ENCODE measurements at places on chromosomes 13 and 19.

DNA sequence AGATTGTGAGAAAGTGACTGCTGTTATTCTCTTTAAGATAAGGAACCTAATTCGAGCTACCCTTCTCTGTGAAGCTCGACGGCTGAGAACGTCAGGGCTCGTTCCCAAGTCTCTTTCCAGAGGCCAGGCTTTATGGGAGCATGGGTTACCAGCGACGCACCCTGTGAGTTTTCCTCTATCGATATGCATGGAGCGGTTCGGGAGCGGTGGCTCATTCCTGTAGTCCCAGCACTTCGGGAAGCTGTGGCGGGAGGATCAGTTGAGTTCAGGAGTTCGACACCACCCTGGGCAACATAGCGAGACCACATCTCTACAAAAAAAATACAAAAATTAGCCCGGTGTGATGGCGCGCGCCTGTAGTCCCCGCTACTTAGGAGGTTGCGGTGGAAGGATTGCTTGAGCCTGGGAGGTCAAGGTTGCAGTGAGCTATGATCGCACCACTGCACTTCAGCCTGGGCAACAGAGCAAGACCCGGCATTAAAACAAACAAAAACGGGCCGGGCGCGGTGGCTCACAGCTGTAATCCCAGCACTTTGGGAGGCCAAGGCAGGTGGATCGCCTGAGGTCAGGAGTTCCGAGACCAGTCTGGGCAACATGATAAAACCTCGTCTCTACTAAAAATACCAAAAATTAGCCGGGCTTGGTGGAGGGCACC lies 681 bp upstream of the ZNF606 start:
- no peak for DNase-seq

DNA sequence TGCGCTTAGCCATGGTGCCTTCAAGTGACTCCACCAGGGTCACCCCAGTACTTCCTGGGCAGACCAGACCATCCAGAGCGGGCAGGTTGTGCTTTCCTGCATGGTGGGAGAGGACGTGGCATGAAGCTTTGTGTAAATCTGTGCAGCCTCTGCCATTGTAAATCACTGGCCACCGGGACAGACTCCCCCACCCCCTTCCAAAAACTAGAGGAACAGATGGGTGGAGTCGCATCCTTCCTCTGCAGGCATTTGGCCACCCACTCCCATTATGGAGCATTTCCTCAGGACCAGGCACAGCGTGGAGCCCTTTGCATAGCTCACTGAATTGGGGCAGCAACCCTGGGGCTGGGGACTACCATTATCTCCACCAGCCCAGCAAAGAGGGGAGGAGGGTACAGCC lies 8.2 kb downstream of the BCKDHA start:
- DNase-seq: no peak

DNA sequence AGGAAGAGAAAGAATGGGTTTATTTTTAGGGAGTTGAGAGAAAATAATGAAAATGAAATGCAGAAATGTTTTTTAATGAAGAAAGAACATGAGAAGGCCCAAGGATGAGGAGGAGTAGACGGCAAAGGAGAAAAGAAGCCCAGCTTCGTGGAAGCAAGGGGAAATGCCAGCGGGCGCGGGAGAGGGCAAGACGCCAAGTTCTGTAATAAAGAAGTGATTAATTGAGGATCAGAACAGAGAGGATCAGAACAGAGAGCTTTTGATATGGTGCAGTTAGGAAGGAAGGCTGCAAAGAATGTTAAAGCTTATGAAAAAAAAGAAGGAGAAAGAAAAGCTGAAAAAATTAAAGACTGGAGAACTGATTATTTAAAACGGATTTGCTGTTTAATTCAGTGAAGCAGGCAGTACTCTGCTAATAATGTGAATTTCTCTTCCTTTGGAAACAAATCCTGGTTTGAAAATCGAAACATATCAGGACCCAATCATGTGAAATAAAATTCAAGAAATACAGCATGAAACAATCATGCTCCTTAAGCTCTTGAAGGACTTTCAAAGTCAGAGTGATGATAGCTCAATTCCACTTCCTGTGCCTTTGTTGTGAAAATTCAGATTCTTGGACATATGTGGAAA lies 99.3 kb upstream of the SOX1 start:
- peak; percentile 24 for DNase-seq

DNA sequence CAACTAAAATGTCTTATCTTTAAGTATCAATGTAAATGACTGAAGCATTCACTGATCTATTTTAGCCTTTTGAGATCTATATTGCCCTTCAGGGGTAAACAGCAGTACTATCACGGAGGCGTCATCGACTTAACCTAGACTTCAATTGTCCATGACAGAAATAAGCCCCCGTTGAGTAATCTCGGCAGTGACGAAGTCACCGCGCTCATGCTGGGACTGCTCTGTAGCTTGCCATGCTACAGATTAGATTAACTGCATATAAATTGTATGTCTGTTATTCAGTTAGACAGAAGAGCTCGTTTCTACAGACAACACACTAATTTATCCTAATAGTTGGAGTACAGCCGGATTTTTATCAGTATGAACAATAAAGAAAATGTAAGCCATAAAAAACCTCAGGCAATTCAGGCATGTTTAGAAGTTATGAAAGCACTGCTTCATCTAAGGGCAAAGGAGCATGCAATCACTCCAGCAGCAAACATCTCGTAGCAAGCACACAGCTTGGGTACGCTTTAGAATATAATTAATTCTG lies 56.6 kb downstream of the TUBGCP3 start:
- no peak for DNase-seq

- no peak for DNase-seq
Measured at GRCh38 chr13:108166078-108166477, 49.3 kb downstream of the LIG4 start.

- peak; percentile 97 for DNase-seq
Measured at GRCh38 chr19:56477429-56478338, 539 bp upstream of the ZNF667 start.

DNA sequence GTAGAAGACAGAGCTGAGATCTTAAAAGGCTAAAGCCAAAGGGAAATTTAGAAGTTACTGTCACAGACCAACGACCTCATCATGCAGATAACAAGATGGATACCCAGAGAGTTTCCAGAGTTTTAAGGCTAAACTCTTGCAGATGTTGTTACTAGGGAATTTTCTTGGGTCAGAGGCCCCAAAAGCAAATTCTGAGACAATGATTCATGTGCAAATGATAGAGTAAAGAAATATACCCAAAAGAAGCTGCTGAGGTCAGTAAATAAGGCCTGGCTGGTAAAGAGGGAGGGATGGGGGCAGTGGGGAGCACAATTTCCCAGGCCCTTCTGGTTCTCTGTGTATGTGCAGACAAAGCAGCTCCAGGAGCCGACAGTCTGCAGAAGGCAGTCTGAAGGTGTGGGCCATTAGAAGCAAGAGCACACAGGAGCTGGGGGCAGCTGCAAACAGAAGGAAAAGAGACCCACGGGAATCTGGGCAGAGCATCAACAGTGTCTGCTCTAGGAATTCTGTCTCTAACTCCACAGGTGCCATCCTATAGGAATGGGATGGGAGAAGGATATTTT lies 330.8 kb downstream of the TBC1D4 start:
- DNase-seq: no peak

DNA sequence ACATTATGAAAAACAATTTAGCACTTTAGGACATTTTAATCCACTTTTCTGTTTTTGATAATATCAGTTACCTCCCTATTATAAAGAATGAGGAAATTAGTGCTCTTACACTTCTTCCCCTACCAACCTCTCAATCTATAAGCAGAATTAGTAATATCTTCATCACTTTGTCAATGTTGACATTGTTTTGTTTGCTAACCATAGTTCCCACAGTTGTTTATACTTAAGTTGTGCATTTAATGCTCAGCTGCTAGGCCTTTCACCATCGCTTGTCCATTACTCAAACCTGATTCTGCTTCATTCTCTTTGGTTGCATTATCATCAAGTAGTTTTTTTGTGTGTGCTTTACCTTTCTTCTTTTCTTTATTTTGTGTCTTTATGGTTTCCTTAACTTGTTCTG lies 132.1 kb downstream of the CDK8 start:
- no peak for DNase-seq

DNA sequence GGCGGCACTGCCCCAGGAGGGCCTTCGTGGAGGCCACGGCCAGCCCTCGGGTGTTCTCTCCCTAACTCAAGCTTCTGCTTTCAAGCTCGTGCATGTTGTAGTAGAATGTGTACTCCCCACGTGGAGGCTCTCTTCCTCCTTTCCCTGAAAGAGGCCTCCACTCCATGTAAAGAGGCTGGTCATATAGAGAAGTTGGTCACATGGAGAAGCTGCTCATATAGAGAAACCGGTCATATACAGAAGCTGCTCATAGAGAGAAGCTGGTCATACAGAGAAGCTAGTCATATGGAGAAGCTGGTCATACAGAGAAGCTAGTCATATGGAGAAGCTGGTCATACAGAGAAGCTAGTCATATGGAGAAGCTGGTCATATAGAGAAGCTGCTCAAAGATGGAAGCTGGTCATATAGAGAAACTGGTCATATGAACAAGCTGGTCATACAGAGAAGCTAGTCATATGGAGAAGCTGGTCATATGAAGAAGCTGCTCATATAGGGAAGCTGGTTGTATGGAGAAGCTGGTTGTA lies 152.5 kb downstream of the COL4A1 start:
- no peak for DNase-seq

GRCh38 chr13:100130092-100130491 lies 41.2 kb downstream of the PCCA start:
- DNase-seq: no peak

DNA sequence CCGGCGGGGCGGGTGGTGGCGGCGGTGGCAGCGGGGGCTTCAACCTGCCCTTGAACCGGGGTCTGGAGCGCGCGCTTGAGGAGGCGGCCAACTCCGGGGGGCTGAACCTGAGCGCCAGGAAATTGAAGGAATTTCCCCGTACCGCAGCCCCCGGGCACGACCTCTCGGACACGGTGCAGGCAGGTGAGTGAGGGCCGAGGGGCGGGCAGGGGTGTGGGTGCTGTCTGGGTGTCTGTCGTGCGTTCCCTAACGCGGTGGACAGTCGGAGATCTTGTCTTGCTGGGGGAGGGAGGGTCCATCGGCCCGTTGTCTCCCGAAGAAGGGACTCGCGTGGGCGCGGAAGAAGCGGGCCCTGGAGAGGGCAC lies 533 bp downstream of the LRCH1 start:
- no peak for DNase-seq

DNA sequence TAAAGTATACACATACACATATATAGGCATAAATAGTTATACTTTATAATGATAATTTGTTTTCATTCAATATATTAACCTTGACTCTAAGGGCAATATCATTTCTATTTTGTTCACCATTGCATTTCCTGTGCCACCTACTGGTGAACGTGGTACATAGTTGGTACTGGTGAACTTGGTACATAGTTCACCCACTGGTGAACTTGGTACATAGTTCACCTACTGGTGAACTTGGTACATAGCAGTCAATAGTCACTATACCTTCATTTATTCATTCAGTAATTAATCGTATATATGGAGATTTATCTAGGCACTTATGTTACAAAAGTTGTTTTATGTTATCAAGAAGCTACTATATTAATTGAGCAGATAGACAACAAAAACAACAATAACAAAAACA lies 172.6 kb upstream of the ATXN8OS start:
- DNase-seq: no peak

GRCh38 chr19:18604820-18605159 lies 1.8 kb downstream of the CRLF1 start:
- no peak for DNase-seq

DNA sequence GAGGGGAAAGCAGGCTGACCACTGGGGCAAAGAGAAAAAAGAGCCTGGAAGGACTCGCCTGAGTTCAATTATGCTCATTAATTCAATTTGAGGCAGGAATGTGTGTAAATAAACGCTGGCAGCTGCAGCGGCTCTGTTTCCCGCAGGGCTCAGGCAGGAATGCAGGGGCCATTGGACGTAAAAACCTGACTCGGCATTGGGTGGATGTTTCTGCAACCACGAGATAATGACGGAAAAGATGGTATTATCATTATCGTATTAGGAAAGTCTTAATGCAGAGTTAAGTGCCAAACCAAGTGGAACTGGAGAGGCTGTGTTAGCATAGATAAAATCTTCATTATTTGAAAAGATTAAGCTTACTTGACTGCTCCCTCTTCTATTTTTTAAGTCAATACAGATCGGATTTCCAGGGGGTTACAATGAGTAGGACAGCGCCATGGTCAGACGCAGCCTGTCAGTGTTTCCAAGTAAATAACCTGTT lies 169.8 kb downstream of the SHISA2 start:
- DNase-seq: no peak

DNA sequence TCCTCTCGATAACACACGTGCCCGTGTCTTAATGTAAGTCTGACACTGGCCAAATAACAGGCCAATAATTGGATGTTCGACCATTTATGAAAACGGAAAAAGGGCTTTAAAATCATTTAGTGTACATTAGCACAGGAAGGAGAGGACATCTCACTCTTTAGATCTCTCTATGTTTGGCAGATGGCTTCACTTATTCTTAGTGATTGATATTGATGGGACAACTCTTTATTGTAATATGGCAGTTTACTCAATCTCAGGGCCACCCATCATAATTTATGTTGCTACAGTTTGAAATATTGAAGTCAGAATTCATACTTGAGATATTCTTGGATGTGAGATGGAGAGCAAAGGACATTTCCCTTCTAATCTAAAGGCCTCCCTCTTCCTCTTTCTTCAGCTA lies 430.7 kb upstream of the ARGLU1 start:
- DNase-seq: no peak

DNA sequence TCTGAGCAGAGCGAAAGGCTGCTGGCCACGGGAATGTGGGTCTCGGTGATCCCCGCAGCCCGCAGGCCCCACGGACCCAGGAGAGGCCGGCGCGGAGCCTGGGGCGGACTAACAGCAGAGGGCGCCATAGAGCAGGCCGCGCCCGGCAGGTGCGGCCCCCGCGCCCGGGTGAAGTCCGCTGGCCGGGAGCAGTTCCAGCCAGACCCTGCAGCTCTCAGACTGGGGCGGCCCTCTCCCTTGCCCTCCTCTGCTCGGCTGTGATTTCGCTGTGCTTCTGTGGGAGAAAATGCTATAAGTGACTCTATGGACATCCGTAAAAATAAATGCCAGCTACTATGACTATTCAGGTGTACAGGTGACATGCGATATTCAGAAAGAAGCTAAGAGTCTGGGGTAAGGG lies 37.7 kb downstream of the GSX1 start:
- DNase-seq: no peak

GRCh38 chr13:109157275-109157674 lies 527.9 kb downstream of the MYO16 start:
- DNase-seq: no peak

- no peak for DNase-seq
Measured at GRCh38 chr13:71714802-71715375, 152.1 kb downstream of the DACH1 start.

DNA sequence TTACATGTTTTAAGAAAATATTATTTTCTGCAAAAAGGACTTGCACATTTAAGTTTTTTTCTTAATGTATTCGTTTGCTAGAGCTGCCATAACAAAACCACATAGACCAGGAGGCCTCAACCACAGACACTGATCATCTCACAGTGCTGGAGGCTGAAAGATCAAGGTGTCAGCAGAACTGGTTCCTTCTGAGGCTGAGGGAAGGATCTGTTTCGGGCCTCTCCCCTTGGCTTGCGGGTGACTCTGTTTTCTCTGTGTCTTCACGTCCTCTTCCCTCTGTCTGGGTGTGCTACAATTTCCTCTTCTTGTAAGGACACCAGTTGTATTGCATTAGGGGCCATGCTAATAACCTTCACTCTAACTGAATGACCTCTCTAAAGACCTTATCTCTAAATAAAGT lies 364.2 kb downstream of the IRS2 start:
- no peak for DNase-seq

Data from C1 segment of cervical spinal cord (tissue), 14 donors.